A172 (cell line): ENCODE measurements at places on chromosomes 7 and 10. TPM values are rescaled to one million over a fixed set of nuclear protein-coding genes. Genes with fewer than 3 reads are reported as not detected.

GRCh38 chr10:23338886-23339285 is 5.7 kb downstream of the C10orf67 start:
- peak; percentile 19 for DNase-seq

DNA sequence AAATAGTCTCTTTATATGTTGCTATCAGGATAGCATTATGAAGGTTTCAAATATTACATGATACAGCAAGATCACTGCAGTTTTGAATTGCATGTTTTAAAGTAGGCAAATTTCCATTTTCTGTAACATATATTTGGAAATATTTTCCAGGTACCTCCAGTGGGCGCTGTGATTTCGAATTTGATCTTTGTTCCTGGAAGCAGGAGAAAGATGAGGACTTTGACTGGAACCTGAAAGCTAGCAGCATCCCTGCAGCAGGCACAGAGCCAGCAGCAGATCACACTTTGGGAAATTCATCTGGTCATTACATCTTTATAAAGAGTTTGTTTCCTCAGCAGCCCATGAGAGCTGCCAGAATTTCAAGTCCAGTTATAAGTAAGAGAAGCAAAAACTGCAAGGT is 299.0 kb downstream of the MALRD1 start:
- peak; percentile 20 for DNase-seq

GRCh38 chr7:48113275-48113674 is 24.2 kb downstream of the UPP1 start:
- no peak for DNase-seq

DNA sequence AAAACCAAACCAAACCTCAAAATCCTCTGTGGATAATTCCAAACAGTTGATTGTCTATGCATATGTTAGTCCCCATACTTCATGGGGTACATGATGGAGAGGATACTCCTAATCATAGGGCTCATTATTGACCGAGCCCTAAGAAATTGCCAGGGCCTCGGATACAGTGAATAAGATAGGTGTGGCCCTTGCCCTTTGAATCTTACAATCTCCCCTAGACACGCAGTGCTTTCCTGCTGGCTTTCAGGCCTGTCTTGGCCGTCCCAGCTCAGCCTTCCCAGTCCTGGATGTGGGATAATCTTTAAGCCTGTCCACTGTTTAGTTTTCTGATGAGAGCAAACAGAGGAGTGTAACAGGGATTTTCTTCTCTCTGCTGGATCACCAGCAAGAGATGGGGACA is 161.8 kb downstream of the TMEM178B start:
- no peak for DNase-seq

GRCh38 chr10:71063401-71063800 is 149.0 kb upstream of the UNC5B start:
- no peak for DNase-seq

DNA sequence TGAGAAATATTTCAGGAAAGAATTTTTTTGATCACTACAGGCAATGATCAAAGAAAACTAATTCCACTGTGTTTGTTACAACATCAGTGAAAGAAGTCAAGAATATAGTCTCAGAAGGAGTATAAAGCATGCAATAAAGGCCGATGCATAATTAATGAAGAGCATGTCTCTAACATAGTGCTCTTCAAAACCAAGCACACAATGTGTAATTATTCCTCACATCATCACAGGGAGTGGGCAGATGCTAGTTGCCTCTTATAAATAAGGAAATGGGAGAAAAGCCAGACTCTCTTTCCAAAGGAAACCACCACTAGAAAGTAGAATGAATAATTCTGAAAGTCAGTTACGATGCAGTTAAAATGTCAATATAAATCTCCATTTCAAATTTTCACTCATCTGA is 220.1 kb downstream of the TEX36 start:
- no peak for DNase-seq

DNA sequence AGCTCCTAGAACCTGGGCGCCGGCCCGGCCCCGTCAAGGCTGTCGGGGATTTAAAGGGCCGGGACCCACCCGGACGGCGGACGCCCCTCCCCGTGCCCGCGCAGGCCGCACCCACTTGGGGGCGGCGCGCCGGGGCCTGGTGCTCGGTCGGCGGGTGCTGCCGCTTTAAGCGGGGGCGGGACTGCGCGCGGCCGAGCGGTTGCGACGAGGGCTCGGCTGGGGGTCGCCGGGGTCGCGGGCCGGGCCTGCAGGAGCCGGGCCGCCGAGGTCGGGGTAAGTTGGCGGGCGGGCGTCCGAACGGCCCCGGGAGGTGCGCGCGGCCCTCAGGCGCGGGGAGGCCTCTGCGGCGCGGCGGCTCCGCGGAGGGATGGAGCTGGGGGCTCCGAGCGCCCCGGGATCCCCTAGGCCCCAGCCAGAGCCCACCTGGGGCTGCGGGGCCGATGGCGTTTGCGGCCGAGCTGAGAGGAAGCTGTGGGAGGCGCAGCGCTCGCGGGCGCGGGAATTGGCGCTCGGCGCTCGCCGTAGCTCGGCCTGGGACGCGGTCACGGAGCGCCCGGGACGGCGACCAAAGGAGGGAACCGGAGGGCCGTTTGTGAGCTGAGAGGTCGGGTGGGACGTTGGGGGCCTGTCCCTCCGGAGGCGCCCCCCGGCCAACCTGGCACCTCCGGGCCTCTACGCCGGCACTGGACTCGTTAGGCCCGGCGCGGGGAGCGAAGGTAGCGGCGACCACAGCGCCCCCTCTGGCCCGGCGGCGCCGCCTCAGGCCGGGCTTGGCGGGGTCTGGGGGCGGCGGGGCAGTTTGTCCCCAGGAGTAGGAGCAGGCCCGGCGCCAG is at the start of gene TRRAP:
Gene TRRAP, plus strand, starts transcription at position 168 of the 833 bp plus-strand sequence. CDS start 2,619 bp downstream, outside the sequence.
- peak; percentile 32 for DNase-seq

- no peak for DNase-seq
Observed at GRCh38 chr10:17460756-17461155, 6.4 kb upstream of the ST8SIA6 start.

DNA sequence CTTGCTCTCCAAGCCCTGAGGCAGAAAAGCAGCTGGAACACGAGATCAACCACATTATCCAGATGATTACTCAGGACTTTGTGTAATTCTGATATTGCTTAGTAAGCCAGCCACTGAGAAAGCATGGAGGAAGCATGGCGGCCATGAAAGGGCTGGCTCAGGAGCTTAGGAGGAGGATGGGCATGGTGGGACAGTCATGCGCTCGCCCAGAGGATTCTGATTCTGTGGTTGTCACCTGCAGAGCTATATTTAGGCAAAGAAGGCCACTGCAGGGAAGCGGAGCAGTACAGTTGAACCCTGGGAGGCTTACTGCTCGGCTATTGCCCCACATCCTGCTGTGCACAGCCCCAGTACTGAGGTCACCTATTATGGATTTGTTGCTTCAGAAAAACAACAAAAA is 128.8 kb upstream of the DNAJB12 start:
- DNase-seq = no peak

- no peak for DNase-seq
Observed at GRCh38 chr7:150453181-150453580, 2.8 kb downstream of the GIMAP8 start.

DNA sequence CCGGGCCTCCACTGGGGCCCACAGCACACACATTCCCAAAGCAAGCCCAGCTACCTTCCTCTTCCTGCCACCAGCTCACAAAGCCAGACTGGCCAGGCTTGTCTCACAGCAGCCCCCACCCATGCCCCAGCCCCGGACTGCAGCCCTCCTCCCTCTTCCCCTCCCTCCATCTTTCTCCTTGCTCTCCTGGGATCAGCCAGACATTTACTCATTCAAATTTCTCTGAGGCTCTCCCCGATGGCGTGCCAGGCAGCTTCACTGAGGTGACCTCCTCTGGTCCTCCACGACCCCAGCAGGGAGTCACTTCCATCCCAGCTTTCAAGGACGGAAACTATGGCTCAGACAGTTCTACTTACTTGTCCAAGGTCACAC is 187.5 kb downstream of the GRID1 start:
- no peak for DNase-seq

- peak; percentile 50 for DNase-seq
Observed at GRCh38 chr10:103592186-103593021, 98.9 kb downstream of the NEURL1 start.

GRCh38 chr10:29112827-29113615 is 175.8 kb upstream of the LYZL1 start:
- DNase-seq = no peak

DNA sequence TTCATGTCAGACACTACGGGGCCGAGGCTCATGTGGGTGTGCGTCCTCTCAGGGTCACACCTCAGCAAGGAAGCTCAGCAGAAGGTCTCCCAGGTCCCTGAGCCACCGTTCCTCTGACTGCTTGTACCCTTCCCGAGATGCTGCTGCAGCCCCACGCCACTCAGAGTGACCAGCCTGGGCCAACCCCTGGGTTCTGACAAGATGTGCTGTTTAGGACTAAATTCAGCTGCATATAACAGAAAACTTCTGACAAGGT is 512.5 kb downstream of the DNAJB6 start:
- no peak for DNase-seq

DNA sequence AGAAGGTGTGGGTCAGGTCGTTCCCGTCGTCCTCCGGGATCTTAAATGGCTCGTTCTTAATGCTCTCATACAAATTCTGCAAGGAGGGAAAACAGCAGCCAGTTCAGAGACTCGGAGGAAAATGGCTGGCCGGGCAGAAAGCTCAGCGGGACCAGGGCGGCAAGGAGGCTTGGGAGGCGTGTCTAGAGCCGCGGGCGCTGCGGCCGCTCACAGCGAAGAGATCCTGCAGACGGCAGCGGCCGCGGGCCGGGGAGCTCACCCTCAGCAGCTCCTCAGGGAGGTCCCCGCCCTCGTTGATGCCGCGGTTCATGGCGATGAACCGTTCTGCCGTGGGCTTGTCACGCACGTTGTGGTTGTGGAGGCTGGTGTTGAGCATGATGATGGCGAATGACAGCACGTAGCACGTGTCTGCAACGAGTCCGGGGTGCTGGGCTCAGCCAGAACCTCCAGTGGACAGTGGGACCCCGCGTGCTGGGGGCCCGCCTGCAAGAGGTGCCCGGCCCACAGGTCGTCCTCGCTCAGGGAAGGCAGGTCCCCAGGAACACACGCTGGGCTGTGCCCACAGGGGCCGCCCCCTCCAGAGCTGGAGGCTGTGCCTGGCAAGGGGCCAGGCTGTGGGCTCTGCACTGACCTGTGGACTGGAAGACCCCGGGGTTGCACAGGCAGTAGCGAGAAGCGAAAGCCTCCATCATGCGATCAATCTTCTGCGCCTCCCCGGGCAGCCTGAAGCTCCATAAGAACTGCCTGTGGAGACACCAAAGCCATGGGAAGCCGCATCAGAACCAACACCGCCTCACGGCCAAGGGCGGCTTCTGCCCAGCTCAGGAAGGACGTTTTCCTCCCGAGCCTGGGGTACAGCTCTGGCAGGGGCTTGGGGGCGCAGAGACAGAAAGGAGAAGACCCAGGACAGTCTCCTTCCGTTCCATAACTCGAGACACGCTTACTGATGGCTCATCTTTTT is 101.6 kb downstream of the CYTH3 start:
- no peak for DNase-seq

DNA sequence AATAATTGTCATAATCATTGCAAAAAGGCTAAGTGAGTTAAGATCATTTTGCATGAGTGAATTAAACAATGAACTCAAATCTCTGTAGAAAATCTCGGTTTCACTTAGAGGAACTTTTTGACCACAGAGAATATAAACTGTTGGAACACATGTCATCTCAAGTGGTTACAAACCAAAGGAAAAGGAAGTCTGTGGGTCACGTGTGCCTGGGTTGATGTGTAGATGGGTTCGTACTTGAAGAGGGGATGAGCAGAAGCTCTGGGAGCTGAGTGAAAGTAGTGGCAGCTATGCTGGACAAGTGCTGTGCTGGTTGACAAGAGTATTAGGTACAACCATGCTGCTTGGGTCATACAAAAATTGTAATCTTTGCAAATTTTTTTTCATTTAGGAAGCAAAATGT is 35.0 kb downstream of the GLRX3 start:
- no peak for DNase-seq

GRCh38 chr10:74310652-74311257 is 159.7 kb downstream of the ADK start:
- DNase-seq = no peak

DNA sequence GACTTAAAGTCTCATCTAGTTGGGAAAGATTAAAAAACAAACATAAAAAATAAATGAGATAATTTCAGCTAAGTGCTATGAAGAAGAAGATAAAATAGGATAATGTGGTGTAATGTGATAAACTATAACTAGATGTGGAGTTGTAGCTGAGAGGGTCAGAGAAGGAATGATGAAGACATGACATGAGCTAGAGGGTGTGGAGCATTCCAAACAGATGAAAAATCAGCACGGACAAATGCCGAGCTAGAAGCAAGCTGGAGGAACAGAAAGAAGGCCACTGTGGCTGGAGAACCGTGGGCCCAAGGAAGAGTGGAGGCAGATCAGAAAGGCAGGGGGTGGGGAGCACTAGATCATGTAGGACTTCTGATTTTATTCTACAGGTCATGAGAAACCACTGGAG is 70.6 kb downstream of the CDK6 start:
- peak; percentile 78 for DNase-seq

DNA sequence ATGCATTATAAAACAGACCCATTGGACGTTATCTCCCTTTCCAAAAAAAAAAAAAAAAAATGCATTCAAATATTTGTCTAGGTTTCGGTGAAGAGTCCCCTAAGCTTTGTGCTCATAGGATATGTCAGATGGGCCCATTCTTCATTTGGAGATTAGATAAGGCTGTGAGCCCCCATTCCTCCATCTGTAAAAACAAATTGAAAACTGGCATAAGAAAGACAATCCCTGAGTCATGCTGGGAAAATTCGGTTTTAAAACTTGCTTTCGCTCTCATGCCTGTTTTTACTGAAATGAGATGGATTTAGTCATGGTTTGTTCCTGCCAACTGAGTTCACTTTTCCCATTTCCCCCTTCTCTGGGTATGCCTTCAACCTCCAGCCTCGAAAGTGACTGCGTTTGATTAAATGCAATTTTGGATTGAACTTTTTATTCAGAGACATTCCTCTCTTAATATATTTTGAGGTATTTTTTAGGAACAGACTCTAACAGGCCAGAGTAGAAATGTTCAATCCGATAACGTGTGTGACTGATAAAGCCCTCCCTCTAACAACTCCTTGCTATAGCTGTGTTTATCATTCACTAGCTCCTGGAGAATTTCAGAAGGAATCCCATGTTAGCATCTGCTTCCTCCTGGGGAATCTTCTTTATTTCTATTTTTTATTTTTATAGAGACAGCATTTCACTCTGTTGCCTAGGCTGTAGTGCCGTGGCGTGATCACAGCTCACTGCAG is 190.9 kb upstream of the LYZL2 start:
- DNase-seq = peak; percentile 62

DNA sequence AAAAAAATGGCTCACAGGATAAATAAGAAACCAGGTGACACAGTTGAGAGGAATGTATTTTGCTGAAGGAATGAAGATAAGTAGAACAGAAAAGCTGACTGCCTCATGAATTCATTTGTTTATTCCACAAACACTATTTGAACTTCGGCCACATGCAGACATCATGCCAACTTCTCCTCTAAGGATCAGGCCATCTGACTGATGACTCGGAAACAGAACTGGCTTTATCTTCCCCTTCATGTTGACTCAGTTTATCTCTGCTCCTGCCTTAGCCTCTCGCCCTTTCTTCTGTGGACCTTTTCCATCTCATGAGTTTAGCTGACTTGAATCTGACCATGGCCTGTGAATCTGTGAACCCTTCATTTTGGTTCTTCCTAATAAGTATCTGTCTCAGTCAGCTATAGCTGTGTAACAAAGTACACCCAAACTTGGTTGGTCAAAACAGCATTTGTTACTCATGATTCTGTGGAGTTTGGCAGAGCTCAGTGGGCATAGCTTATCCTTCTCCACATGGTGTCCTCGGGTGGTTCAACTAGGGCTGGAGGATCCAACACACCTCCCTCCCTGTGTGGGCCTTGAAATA is 44.0 kb upstream of the GRID1 start:
- peak; percentile 26 for DNase-seq

- no peak for DNase-seq
Observed at GRCh38 chr7:103593691-103594090, 147.7 kb upstream of the SLC26A5 start.

TMEM130 gene
- total RNA-seq = 2.0 and 4.1 TPM in 2 replicates

SPACDR gene
- 0.60 and 8.3 TPM in 2 replicates for total RNA-seq

SFTPA1 gene
- 1.1 TPM in 1 of 2 replicates, not detected in the other for total RNA-seq
